Activated CD4-positive, alpha-beta T cell treated with anti-CD3 and anti-CD28 coated beads for 1 hour (primary cell): ENCODE measurements at places on chromosomes 7 and 10.

DNA sequence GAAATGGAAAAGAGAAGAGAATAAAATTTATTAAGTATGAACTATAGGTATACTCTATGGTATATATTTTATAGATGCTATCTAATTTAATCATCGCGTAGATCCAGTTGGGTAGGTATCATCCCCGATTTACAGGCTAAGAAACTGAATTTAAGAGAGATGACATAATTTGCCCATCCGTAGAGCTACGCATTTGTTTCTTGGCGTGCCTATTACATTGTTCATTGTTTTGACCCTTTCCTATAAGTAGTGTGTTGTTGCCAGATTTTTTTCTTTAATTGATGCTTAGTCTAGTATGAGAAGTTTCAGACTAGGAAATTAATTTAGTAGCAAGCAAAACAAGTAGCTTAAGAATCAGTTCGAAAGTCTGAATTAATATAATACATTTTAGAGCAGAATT, 205.7 kb upstream of the NPSR1 start:
- no peak for DNase-seq

DNA sequence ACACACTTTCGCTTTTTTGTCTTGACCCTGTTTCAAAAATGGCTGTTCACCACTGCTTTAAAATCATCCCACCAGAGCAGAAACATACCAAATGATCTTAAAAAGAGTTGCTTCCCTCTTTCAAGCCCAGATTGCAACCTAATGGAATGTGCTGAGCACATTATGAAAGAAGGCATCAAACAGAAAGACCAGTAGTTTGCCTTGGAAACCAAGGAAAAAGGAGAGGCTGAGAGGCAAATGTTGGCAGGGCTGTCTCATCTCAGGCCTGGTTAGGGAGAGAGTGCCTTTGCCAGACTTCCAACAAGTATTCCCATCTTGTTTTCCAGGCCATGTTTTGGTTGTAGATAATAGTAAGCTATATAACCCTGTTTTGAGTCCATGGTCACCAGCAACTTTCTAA, 64.3 kb downstream of the ABCB4 start:
- DNase-seq, result no peak

GRCh38 chr7:116441534-116441933, 58.0 kb upstream of the CAV2 start:
- no peak for DNase-seq

GRCh38 chr7:94511718-94512117, 2.1 kb downstream of the CASD1 start:
- no peak for DNase-seq

- no peak for DNase-seq
These were observed 13.9 kb downstream of the GRB10 start for GRCh38 chr7:50768485-50769474.

DNA sequence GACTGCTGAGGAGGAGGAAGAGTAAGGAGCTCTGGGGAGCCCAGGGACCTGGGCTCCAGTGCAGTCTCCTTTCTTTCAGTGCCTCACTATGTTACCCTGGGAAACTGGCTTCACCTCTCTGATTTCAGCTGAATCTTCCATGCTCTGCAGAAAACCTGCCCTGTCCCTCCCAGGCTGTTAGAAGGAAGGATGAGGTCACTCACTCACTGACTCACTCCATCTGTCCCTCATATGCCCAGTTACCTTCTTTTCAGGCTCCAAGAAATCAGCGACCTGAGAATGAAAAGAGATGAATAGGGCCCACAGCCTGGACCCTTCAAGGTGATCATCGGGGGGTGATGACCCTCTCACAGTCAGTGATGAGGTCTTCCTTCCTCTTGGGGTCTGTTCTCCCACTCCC, 481 bp downstream of the SFTPA2 start:
- no peak for DNase-seq

GRCh38 chr10:71963351-71964097, 671 bp upstream of the CHST3 start:
- DNase-seq, result no peak

GRCh38 chr10:102112210-102112817, 7.9 kb downstream of the LDB1 start:
- DNase-seq, result no peak
